AG08396 (cell line): ENCODE measurements at places on chromosomes 11 and 22.

DNA sequence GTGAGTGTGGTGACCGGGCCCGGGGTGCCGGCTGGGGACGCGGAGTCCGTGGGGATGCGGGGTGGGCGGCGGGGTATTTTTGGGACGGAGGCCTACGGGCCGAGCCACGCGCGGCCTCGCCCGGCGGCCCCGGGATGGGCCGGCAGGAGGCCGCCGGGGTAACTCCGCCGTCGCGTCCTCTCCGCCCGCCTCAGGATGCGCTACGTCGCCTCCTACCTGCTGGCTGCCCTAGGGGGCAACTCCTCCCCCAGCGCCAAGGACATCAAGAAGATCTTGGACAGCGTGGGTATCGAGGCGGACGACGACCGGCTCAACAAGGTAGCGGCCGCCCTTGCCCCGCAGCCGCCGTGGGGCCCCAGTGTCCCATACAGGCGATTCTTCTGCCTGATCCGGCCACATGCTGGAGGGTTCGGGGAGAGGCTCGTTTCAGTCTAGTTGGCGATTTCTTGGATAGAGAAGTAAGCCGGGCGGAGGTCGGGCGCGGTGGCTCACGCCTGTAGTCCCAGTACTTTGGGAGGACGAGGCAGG lies 337 bp downstream of the RPLP2 start:
- DNase-seq = no peak

GRCh38 chr11:9459667-9460321 lies 1.0 kb upstream of the ZNF143 start:
- no peak for DNase-seq

GRCh38 chr11:68956142-68956541 lies 24.6 kb downstream of the MRGPRD start:
- DNase-seq = peak; percentile 48

DNA sequence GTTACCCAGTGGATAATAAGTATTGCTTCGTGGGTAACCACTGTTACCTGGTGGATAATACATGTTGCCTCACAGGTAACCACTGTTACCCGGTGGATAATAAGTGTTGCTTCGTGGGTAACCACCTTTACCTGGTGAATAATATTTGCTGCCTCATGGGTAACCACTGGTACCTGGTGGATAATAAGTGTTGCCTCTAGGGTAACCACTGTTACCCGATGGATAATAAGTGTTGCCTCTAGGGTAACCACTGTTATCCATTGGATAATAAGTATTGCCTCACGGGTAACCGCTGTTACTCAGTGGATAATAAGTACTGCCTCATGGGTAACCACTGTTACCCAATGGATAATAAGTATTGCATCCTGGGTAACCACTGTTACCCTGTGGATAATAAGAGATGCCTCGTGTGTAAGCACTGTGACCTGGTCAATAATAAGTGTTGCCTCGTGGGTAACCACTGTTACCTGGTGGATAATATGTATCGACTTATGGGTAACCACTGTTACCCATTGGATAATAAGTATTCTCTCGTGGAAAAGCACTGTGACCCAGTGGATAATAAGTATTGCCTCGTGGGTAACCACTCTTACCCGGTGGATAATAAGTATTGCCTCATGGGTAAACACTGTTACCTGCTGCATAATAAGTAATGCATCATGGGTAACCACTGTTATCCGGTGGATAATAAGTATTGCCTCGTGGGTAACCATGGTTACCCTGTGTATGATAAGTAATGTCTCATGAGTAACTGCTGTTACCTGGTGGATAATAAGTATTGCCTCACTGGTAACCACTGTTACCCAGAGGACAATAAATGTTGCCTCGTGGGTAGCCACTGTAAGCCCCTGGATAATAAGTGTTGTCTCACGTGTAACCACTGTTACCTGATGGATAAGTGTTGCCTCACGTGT lies 20.1 kb upstream of the NXPE4 start:
- no peak for DNase-seq

GRCh38 chr22:36366291-36366708 lies 21.5 kb downstream of the MYH9 start:
- DNase-seq = no peak

DNA sequence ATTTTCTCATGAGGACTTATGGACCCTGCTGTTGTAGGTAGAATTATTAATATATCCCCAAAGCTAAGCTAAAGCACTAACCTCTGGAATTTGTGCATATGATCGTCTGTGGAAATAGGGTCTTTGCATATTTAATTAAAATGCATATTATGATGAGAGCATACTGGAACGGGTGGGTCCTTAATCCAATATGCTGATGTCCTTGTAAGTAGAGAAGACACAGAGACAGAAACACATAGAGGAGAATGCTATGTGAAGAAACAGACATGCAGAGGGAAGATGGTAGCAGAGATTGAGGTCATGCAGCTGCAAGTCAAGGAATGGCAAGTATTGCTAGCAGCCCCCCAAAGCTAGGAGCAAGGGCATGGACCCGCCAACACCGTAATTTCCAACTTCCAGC lies 439.2 kb downstream of the LRRC4C start:
- DNase-seq = no peak

- no peak for DNase-seq
Measured at GRCh38 chr11:36007127-36007655, 63.3 kb downstream of the LDLRAD3 start.

- DNase-seq = no peak
Measured at GRCh38 chr11:126703662-126704061, 296.9 kb downstream of the KIRREL3 start.

DNA sequence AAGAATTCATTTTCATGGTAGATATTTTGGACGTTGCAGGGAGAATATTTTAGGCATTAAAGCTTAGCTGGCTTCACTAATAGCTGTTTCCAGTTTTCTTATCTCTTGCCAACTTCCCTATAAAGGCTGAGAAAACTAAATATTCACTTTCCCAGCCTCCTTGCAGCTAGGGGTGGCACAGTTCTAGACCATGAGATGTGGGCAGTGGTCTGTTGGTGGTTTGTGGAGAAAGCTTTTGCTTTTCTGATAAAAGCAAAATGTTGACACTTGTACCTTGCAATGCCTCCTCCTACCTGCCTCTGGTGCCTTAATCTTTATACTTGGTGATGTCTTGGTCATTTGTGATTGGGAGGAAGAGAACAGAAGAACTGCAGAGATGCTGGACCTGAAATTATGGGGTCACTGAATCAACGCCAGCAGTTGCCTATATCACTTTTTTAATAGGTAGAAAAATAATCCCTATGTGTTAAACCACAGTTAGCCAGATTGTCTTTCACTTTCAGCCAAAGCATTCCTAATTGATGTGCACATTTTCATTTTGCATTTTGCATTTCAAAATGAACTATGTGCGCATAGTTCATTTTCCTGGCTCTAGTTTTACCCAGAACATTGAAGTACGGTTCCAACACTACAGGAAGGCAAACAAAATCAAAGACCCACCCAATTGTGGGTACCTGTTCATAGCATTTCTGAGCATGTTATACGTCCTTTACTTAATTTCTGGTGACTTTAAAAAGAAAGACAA lies 24.9 kb upstream of the ABTB2 start:
- DNase-seq = no peak

GRCh38 chr11:10428453-10428852 lies 26.6 kb upstream of the AMPD3 start:
- no peak for DNase-seq

- no peak for DNase-seq
Measured at GRCh38 chr22:33984656-33985285, 64.5 kb upstream of the LARGE1 start.

- peak; percentile 52 for DNase-seq
Measured at GRCh38 chr11:102940714-102941588, 14.6 kb downstream of the MMP13 start.

GRCh38 chr11:36214480-36214879 lies 74.7 kb downstream of the COMMD9 start:
- DNase-seq = no peak

GRCh38 chr22:36660931-36661330 lies 42.6 kb downstream of the CACNG2 start:
- DNase-seq = no peak

DNA sequence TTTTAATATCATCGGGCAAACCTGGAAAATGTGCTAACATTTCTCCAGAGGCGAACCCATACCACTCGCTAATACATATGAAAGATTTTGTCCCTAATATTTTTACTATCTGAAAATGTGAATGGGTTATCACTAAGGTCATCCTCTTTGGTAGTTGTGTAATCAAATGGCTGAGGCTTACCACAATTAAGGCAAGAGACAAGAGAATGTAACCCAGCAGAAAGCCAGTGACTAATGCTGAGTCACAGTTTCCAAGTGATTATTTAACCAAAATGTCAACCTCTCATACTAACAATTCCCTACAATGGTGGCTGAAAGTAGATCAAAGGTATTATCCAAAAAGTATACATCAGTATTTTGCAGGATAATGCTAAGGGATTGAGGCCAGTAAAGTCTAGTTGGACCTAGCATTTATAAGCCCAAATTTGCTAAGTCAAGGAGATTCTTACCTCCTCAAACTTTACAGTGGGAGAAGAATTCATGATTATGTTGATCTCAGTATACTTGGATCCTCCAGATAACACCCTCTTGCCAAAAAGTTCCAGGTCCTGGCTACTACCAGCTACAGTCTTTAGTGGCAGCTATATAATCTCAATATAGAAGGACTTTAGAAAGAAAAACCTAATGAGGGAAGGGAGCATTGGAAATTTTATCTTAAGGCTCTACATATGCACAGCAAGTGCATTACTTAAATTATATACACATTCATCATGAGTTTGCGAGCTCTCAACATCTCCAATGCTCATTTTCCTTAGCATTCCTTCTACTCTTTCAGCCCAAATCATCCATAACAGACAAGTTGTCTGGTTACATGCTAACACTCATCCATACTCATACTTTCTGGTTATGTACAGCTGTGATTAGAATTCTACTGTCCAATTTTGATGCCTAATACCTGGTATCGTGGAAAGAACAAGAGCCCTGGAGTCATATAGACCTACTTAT lies 25.4 kb downstream of the SIK3 start:
- DNase-seq = peak; percentile 65

DNA sequence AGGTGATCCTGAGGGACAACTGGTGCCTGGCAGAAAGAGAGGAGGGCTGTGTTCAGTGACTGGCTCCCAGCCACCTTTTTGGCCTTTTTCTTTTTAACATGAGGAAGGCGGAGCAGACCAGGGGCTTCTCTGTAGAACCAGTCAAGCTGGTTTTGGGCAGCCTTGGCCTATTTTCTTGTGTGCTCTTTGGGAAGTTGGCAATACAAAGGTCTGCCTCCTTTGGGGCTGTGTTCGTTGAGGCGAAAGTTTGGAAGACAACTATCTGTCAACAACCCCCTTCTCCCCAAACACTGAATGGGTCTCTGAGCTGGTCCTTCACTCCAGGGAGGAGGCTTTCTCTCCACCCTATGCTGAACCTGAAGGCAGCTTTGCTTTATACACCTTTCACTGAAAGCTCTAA lies 8.5 kb downstream of the MARK2 start:
- no peak for DNase-seq

- DNase-seq = no peak
Measured at GRCh38 chr11:113373981-113374560, 13.5 kb upstream of the ANKK1 start.

- no peak for DNase-seq
Measured at GRCh38 chr11:129972611-129973010, 30.0 kb downstream of the PRDM10 start.

DNA sequence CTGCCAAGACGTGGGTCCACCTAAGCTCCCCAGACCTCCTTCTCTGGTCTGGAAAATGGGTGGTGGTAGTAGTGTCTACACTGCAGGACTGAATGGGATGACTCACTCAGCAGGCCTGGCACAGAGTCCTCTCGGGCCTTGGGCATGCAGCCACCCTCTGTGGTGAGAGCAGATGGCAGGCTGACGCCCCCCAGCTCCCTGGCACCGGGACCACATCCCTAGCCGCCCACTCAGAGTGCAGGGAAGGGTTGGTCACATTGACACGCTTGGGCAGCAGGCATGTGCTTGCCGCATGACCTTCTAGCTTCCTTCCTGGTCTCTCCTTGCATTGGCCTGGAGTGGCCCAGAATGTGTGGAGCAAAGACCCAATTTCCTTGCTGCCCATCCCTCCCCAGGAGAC lies 30.7 kb upstream of the PRODH start:
- no peak for DNase-seq

DNA sequence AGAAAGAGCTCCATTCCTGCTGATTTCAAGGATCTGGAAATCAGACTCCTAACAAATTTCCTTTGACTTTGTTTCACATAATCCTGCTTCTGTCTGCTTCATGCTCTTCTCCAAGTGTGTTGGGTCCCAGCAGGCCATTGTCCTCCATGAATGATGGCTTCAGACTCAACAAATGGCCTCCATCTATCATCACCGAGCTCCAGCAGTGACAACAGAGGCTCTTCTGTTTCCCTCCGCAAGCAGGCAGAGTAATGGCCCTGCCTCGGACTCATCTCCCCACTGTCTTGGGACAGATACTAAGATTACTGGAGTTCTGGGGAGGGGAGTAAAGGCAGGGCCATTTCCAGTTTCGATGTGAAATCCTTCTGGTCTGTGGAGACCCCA lies 127.3 kb downstream of the TENM4 start:
- DNase-seq = no peak

- DNase-seq = no peak
Measured at GRCh38 chr11:128551058-128551457, 36.3 kb downstream of the ETS1 start.

DNA sequence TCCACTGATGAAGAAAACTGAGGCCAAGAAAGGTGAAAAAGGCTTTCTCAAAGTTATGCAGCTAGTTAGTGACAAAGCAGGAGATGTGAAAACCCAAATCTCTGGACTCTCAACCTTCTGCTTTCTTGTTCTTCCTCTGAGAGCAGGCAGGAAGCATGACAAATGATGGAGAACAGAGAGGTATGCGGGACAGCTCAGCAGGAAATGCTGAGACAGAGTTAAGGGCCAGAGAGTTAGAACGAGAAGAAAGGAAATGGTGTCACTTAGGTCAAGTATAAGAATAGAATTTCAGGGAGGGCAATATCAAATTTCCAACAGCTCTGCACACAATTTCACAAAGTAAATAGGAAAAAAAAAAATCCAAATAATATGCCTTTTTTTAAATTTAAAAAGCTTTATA lies 67.6 kb upstream of the ARHGAP42 start:
- no peak for DNase-seq

- no peak for DNase-seq
Measured at GRCh38 chr11:120696597-120697218, 185.2 kb downstream of the GRIK4 start.

DNA sequence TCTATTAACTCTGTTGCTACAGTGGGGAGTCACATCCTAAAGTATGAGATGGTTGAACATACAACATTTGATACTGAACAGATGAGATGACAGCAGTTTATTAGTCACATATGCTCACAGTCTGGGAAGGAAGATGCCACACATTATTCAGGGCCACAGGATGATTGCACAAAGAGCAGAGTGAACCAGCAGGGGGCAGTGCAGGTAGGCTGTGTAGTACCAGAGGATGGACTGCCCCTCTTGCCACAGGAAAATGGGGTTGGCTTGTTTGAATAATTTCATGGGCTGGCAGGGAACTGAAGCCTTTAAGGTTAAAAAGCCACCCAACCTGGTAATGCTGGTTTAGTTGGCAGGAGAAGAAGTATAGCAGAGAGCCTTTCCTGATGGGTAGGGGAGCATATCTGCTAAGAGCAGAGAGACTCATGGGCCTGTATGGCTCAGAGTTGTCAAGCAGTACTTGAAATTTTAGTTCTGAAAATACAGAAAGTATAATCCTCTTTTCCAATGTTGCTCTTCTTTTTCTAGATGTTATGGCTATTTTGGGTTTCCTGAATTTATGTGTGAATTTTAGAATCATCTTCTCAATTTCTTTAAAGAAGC lies 180.4 kb upstream of the B3GAT1 start:
- no peak for DNase-seq
